Posterior vena cava (tissue), 2 donors: ENCODE measurements at places on chromosomes 13 and 19. TPM values are rescaled to one million over a fixed set of nuclear protein-coding genes. Genes with fewer than 3 reads are reported as not detected.

COL4A2 gene
- 963 TPM for total RNA-seq

PRR36 gene
- 0.09 TPM for total RNA-seq

LPAR2 gene
- total RNA-seq: 5.5 TPM

FAAP24 gene
- 0.86 TPM for total RNA-seq

ZNF568 gene
- total RNA-seq: 11.5 TPM

PRSS57 gene
- total RNA-seq: not detected

KIR2DL1 gene
- 0.23 TPM for total RNA-seq

KCNC3 gene
- total RNA-seq: 0.83 TPM

YJEFN3 gene
- total RNA-seq: 3.7 TPM

PLVAP gene
- total RNA-seq: 151 TPM

VSTM2B gene
- total RNA-seq: not detected

OR7A5 gene
- total RNA-seq: not detected

IGSF23 gene
- total RNA-seq: not detected

FCHO1 gene
- 2.1 TPM for total RNA-seq

FFAR2 gene
- 0.95 TPM for total RNA-seq

NPHS1 gene
- not detected for total RNA-seq

DMRTC2 gene
- total RNA-seq: not detected

ZNF816 gene
- 9.7 TPM for total RNA-seq

LIM2 gene
- total RNA-seq: not detected

PSMC4 gene
- total RNA-seq: 67.1 TPM
